ENCODE measurements at places on chromosomes 5 and 9. TPM values are rescaled to one million over a fixed set of nuclear protein-coding genes. Genes with fewer than 3 reads are reported as not detected.

GRCh38 chr5:94196953-94197352 is 421.5 kb downstream of the KIAA0825 start:
- H3K36me3 ChIP-seq = no peaks in the 10 kb centered on the region
- no peaks in the 10 kb centered on the region for H3K27me3 ChIP-seq
- H3K4me3 ChIP-seq = no peak overlapping the region

Gene ZNF883
- polyA plus RNA-seq = 1.1 TPM

- DNase-seq = no peak
- peak overlapping the region; percentile 73 for H3K4me3 ChIP-seq
- peak overlapping the region; percentile 79 for H3K27ac ChIP-seq
Observed at GRCh38 chr9:87973730-87974292, 522 bp downstream of the CDK20 start.

Gene PCDHGB5
- 0.75 TPM for polyA plus RNA-seq

DNA sequence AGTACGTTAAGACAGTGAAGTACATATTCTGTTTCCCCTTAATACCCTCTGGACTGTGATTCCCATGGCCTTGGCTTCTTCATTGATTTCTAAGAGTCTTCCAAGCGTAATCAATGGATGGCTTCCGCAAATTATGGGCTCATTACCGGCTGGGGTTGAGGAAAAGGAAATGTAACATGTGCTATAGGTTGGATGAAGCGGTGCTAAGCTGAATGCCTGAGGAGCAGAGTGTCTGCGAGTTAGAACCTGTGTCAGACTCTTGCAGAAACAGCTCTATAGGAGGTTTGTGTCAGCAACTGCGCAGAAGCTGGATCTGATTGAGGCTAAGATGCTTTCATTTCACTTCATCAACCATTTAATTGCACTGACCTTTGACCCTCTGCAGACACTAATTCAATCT is 114.3 kb upstream of the CDH18 start:
- no peak overlapping the region for H3K27ac ChIP-seq
- H3K4me3 ChIP-seq = no peak overlapping the region
- no peaks in the 10 kb centered on the region for H3K27me3 ChIP-seq
- H3K36me3 ChIP-seq = no peaks in the 10 kb centered on the region
- H3K4me1 ChIP-seq = no peaks in the 10 kb centered on the region
- no peak for DNase-seq

DNA sequence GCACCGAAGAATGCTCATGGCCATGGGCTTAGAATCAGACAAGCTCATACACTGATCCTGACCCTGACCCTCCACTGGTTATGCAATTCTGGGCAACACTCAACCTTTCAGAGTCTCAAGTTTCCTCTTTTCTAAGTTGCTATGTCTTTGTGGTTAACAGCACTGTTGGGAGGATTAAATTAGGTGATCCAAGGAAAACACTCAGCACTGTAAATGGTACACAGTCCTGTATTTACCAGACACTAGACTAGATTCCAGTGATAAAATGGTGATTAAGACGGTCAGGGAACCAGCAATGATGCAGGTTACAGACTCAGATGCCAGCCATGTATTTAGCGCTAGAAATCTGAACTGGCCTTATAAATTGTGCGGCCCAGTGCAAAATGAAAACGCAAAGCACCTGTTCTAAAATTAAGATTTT is 8.1 kb downstream of the ARL15 start:
- H3K4me1 ChIP-seq = no peaks in the 10 kb centered on the region
- no peaks in the 10 kb centered on the region for H3K27me3 ChIP-seq
- DNase-seq = no peak
- H3K27ac ChIP-seq = no peak overlapping the region
- no peak overlapping the region for H3K4me3 ChIP-seq

Gene OR1Q1
- not detected for polyA plus RNA-seq

DNA sequence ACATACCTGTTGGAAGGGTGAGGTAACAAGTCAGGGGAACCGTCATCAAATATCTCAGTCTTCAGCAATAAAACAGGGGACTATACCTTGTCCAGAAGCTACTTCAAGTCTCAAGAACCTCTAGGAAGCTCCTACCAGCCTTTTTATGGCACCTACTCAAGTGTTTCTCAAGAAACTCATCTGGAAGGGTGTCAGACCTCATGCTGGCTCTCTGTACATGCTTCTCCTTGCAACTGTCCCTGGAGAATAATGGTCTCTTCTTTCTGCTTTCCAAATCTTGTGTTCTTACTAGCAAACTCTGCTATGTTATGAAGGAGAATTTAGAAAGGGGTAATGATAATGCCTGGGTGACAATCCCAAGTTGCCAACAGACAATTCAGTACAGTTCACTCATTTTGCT is 8.3 kb upstream of the PTAR1 start:
- no peaks in the 10 kb centered on the region for H3K27me3 ChIP-seq
- DNase-seq = no peak
- no peak overlapping the region for H3K4me3 ChIP-seq
- H3K4me1 ChIP-seq = no peaks in the 10 kb centered on the region

DNA sequence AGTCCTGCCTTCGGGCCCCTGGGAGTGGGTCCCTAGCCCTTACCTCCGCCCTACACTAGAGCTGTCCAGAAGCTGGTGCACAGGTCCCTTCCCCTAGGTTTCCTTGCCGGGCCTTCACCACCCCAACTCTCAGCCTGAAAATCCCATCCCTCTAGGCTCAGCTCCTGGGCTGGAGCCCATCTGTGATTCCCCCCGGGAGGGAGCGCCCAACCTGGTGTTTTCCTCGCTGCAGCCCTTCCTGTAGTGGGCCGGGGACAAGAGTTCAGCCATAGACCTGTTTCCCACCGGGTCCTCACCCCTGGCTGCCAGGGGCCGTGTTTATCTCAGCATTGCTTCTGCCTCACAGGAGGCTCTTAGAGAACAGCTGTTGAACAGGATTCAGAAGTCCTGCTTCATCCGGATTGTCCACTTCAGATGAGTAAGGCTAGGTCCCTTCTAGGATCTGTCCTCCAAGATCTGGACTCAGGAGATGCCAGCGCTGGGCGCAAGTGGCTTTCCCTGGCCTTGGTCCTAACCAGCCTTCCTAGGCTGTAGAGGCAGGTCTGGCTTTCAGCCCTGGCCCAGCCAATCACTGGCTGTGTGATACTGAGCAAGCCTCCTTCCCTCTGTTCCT is 965 bp downstream of the GLIPR2 start:
- peak overlapping the region; percentile 84 for H3K27ac ChIP-seq
- H3K4me1 ChIP-seq = peaks cover 58% of the 10 kb centered on the region
- DNase-seq = no peak
- peaks cover 6% of the 10 kb centered on the region for H3K27me3 ChIP-seq

DNA sequence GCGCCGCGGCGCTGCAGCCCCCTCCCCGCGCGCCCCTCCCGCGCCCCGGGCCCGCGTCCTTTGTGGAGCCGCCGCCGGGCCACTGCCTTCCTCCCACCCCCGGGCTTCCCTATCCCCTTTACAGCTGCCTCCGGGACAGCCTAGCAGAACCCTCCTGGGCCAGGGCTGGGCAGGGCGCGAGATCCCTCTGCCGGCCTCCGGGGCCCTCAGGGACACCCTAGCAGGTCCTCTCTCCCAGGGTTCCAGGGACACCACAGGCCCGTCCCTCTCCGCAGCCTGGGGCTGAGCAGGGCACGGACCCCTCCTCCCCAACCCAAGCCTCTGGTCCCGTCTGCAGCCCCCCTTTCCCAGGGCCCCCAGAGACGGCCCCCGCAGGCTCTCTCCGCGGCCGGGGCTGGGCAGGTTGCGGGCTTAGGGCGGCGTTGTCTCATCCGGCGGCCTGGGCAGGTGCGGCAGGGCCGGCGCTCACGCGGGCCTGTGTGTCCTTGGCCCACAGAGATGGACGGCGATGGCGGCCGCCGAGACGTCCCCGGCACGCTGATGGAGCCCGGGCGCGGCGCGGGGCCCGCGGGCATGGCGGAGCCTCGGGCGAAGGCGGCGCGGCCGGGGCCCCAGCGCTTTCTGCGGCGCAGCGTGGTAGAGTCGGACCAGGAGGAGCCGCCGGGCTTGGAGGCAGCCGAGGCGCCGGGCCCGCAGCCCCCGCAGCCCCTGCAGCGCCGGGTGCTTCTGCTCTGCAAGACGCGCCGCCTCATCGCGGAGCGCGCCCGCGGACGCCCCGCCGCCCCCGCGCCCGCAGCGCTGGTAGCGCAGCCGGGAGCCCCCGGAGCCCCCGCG is 710 bp downstream of the WNK2 start:
- H3K4me1 ChIP-seq = peaks cover 70% of the 10 kb centered on the region
- no peaks in the 10 kb centered on the region for H3K36me3 ChIP-seq
- DNase-seq = no peak
- H3K27ac ChIP-seq = peak overlapping the region; percentile 82

DNA sequence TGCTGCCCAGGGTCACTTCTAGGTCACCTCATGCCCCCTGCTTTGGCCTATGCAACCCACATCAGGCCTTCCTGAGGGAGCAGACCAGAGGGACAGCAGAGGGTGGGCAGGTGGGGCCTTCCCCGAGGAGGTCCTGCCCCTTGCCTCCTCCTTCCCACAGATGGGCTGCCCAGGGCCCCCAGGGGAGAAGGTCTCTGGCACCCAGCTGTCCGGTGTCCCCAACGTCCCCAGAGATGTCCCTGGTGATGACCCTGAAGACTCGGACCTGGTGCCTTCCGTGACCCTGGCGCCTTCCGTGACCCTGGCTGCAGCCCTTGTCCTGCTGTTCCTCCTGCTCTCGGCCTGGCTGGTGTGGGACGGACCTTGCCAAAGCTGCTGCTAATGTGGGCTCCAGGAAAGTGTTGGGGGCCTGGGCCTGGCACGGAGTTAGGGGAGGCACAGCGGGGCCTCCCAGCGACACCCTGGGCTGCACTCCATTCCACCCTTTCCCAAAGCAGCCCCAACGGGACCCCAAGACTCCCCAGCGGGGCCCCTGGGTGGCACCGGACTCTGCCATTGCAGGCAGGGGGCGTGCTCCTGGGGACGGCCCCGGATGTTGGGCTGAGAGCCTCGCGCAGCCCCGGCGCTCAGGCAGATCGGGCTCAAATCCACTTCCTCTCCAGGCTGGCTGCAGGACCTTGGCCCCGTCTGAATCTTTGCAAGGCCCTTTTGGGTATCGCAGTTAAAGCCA is 6.8 kb upstream of the SLC2A6 start:
- no peak overlapping the region for H3K27ac ChIP-seq
- peaks cover 37% of the 10 kb centered on the region for H3K27me3 ChIP-seq
- H3K4me3 ChIP-seq = no peak overlapping the region
- H3K36me3 ChIP-seq = no peaks in the 10 kb centered on the region

- no peak for DNase-seq
- peaks cover 13% of the 10 kb centered on the region for H3K36me3 ChIP-seq
- no peaks in the 10 kb centered on the region for H3K27me3 ChIP-seq
- H3K4me1 ChIP-seq = no peaks in the 10 kb centered on the region
Observed at GRCh38 chr9:27073841-27074728, 34.9 kb upstream of the TEK start.

Gene TMOD1
- 13.0 TPM for polyA plus RNA-seq

- H3K36me3 ChIP-seq = no peaks in the 10 kb centered on the region
- no peaks in the 10 kb centered on the region for H3K27me3 ChIP-seq
- H3K27ac ChIP-seq = no peak overlapping the region
- H3K4me1 ChIP-seq = no peaks in the 10 kb centered on the region
- no peak overlapping the region for H3K4me3 ChIP-seq
Observed at GRCh38 chr9:35267710-35268109, 105.9 kb downstream of the UNC13B start.

DNA sequence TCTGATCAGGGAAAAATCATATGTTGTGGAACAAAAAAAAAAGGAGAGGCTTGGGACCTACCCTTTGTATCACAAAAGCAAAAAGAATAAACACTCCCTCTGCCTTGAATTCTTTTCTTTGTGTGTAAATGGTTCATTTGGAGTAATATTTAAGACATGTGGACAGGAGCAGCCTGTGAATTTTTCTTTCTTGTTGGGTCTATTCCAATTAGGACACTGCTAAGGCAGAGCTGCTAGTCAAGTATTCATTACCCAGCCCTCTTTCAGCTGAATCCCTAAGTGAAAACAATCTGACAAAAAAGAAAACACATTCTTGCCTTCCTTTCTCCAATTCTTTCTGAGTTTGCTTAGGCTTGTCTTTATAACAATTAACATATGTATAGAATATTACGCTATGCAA is 330.0 kb downstream of the EBF1 start:
- H3K36me3 ChIP-seq = no peaks in the 10 kb centered on the region
- H3K4me1 ChIP-seq = no peaks in the 10 kb centered on the region
- H3K4me3 ChIP-seq = no peak overlapping the region
- no peaks in the 10 kb centered on the region for H3K27me3 ChIP-seq

Gene GABRA1
- 0.75 TPM for polyA plus RNA-seq

DNA sequence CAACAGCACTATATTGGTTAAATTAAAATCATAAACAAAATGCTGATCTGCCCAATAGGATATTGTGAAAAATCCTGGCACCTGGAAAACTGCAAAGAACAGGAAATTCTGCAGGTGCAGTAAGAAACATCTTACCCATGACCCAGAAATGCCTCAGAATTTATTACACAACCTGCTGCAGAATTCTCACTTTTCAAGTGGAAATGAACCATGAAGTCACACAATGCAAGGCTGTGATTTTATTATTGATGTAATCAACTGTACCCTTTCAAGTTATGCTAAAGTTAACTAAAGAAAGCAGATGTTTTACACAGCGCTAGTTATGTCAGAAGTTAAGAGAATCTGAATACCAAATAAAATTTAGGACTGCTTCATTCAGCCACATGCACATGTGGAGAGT is 6.0 kb downstream of the STRBP start:
- H3K4me1 ChIP-seq = peaks cover 8% of the 10 kb centered on the region
- no peaks in the 10 kb centered on the region for H3K27me3 ChIP-seq
- H3K4me3 ChIP-seq = no peak overlapping the region

GRCh38 chr5:116528519-116529234 is 45.9 kb downstream of the SEMA6A start:
- no peak overlapping the region for H3K27ac ChIP-seq
- H3K36me3 ChIP-seq = no peaks in the 10 kb centered on the region
- H3K4me1 ChIP-seq = peaks cover 9% of the 10 kb centered on the region
- no peak for DNase-seq

Gene SPATA6L
- 2.3 TPM for polyA plus RNA-seq

DNA sequence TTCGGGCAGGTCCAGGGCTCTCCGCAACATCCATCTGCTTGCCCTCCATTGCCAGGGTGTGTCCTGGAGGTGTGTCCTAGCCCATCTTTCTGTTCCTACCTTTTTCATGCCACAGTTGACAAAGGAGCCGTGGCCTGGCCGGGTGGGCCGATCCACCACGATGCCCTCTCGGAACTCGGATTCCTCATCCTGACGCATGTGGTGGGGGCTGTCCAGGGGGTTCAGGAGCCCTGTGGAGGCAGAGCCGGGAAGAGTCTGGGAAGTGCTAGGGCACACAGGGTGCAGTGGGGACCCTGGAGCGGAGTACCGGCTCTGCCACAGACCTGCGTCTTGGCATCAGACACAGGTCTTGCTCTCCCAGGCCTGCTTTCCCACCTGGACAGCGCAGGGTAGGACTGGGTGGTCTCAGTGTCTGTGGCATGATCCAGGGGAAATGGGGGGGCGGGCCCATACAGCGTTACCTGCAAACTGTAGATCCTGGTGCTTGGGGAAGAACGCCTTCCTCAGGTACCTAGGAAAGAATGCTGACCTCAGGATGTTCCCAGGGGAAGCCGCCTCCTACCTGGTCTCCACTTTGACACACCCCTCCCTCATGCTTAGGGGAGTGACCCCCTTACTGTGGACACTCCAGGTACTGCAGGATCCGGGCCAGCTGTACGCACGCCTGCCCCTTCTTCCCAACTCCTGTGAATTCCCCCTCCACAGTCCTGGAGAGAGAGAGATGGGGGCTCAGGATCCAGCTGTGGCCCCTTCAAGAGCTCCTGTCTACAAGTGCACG is 3.5 kb downstream of the SPOUT1 start:
- no peak for DNase-seq
- H3K4me3 ChIP-seq = no peak overlapping the region
- H3K27me3 ChIP-seq = no peaks in the 10 kb centered on the region
- H3K4me1 ChIP-seq = peaks cover 30% of the 10 kb centered on the region
- no peak overlapping the region for H3K27ac ChIP-seq
- peaks cover 72% of the 10 kb centered on the region for H3K36me3 ChIP-seq

All from stomach (tissue), 19 donors.